ENCODE measurements at places on chromosomes 11 and 22.

DNA sequence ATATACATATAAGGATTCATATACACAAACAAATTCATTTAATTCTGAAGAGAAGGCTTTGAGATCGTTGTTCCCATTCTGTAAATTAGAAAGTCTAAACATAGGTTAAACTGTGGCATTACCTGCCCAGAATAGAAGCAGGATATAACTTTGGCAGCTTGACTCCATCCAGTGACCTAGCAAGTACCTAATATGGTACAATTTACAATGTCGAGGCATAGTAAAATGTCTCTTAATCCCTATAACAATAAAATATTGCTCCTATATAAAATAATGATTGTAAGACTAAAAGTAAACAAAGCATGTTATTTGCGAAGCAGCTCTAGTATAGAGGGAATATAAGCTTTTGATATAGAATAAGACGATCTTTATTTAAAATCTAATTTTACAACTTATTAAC is 756.0 kb downstream of the LUZP2 start:
- DNase-seq: no peak

- peak; percentile 15 for DNase-seq
Measured at GRCh38 chr11:72576243-72576595, 98.0 kb downstream of the PDE2A start.

DNA sequence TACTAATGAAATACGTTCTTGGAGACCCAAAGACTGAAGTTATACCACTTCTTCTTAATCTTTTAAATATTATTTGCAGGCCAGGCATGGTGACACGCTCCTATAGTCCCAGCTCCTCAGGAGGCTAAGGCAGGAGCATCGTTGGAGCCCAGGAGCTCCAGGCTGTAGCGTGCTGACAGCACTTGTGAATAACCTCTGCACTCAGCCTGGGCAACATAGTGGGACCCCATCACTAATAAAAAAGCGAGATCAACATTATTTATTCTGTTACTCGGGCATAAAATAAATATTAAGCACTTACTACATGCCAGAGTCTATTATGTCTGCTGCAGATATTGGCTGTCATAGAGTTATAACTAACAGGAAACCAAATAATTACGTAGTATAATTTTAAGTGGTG is 720 bp upstream of the MED17 start:
- DNase-seq: no peak

DNA sequence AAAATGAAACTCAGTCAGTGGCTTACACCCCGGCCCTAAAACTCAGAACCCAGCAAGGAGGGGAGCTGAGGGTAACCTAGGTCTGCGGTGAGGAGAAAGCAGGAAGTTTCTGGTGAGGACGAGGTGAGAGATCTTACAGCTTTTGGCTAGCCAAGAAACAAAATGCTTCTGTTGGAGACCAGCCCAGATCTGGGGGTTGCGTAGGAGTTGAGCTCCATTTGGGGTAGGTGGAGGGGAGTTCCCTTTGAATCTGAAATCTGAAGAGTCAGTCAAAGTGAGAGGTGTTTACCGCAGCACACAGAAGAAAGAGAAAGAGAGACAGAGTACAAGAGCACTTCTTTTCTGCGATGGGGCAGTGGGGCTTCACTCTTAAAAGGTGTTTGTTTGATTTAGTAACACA is 29.6 kb downstream of the EHF start:
- no peak for DNase-seq

- DNase-seq: no peak
Measured at GRCh38 chr11:109885006-109885405, 208.2 kb upstream of the ZC3H12C start.

- DNase-seq: no peak
Measured at GRCh38 chr11:125061281-125061680, 1.8 kb upstream of the SLC37A2 start.

GRCh38 chr11:27806122-27806521 is 105.9 kb upstream of the BDNF start:
- no peak for DNase-seq

DNA sequence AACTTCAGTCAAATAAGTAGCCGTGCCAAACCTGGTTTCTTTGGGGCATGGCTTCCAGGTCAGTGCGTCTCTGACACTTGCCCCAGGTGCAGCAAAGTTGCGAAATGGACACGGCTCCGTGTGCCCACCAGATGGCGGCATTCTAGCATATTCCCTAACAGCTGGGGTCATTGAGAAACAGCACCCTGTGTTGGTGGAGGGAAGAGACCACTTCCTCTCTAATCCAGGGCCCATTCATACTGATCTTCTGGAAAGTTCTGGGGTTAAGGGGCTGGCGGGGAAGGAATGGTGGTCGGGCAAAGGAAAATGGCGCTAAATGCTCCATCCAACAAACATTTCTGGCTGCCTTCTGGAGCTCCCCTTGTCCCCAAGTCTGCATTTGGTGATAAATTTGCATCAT is 141.2 kb upstream of the TIMP3 start:
- DNase-seq: peak; percentile 76

DNA sequence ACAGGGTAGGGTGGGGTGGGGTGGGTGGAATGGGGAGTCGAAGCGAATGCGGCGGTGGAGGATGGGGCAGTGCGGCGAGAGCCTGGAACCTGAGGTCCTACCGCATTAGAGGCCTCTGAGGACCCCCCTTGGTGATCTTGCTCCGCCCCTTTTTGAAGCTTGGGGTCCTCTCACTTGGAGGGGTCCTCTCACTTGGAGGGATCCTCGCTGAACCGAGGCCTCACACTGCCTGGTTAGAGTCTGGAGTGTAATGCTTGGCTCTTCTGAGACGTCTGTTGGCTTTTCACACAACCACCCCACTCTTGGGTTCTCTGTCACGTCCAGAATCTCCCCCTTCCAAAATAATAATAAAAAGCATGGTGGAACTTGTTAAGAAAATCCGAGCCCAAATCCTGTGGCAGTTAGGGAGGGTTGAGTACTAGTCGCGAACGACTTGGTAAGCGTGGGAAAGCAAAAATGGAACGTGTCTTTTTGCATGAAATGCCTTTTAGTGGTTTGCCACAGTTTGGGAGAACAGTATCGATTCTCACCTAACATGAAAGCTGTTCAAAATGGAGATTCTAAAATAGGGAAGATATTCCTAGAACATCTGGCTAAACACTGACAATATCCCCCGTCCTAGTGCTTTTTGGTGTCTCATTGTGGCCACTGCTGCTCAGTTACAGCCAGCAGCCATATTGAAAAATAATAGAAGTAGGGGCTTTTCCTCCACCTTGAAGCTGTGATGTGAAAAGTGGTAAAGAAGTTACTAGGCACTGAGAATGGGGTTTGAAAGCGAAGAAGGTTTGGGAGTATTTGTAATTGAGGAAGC is 822 bp downstream of the RBX1 start:
- DNase-seq: no peak

GRCh38 chr11:130876931-130877915 is 39.1 kb downstream of the SNX19 start:
- DNase-seq: no peak

DNA sequence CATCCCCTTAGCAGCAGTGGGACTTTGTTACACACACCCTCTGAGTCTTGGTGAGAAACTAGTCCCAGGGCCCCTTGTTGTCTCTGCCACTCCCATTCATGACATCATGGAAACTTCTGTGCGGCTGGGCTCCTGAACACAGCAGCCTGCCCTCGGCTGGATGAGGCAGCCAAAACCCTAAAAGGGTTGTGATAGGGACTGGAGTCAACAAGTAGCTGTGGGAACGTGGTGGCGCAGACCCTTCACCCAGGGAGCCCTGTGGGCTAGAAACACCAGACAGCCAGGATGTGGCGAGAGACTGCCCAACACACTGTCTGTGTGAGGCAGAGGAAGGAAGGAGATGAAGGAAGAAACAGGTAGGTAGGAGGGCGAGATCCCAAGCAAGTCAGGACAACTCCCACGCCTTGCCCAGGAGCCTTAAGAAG is 3.9 kb downstream of the CD3D start:
- no peak for DNase-seq

GRCh38 chr22:49825436-49825835 is 2.2 kb downstream of the BRD1 start:
- DNase-seq: no peak
